NCI-H345 (cell line): ENCODE measurements at places on chromosomes 13 and 19.
A peak's percentile ranks its signal among the peaks of the same experiment; 100 is the strongest.

- no peak for DNase-seq
Observed at GRCh38 chr13:27678306-27679040, 56.8 kb downstream of the POLR1D start.

DNA sequence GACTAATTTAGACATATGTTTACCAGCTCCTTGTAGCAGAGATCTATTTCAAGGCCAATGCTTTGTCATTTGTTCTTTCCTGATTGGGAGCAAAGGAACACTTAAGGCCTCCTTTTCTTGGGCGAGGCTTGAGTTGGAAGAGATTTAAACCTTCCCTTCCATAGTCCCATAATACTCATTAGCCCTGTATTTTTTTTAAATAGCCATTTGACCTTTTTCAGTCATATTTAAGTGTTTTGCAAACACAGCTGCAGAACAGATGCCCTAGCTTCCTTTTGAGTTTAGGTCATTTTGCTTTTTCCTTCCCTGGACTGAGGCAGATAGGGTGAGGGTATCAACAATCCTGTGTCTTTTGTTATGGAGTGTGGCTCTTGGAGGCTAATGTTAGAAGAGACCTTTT lies 198.3 kb downstream of the NBEA start:
- DNase-seq = no peak

DNA sequence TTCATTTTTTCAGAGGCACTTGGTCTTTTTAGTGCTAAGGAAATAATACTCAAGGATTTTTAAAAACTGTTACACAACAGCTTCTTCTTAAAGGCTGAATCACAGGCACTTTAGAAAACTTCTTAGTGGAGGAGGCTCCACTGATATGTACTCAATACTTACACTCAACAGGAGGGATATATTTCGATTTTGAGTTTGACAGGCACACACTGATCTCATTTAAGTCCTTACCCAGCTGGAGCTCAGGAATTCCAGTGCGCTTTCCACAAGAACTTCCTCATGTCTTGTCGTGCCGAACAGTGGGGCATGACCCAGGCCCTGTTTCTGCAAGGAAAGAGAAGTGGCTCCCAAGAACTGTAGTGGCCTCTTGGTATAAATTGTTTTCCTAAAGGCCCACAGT lies 103.8 kb downstream of the RGCC start:
- no peak for DNase-seq

DNA sequence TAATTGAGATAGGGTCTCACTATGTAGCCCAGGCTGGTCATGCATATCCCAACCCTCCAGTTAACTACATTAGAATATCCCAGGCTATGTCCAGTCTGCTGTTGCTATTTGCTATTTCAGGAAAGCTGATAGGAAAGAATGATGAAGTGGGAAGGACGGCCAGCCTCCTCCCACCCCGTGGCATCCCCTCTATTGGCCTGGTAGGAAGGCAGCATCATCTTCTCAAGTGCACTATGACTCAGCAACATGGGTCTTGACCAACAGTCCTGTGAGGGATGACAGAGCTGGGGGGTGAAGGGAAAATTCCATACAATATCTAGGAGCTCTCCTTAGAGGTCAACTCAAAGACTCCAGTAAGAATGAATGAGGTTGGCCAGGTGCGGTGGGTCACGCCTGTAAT lies 48.0 kb upstream of the ABCC4 start:
- no peak for DNase-seq

- no peak for DNase-seq
Observed at GRCh38 chr13:33445024-33445423, 159.5 kb upstream of the STARD13 start.

DNA sequence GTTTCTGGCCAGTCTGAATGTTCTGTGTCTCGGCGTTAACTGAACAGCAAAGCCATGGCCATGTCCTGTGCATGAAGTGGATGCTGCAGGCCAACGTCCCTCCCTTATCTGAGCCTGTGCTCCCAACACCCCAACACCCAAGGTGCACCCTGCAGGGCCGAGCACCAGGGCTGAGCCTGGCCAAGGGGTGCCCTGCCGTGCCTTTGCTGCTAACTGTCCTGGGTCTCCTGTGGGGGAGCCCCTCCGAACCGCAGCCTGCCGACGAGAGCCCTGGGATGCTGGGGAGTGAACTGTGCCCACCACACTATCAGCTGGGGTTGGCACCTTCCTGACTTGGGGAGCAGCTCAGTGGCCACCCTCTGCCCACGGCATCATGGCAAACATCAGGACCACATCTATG lies 17.6 kb downstream of the GPX4 start:
- DNase-seq = no peak

DNA sequence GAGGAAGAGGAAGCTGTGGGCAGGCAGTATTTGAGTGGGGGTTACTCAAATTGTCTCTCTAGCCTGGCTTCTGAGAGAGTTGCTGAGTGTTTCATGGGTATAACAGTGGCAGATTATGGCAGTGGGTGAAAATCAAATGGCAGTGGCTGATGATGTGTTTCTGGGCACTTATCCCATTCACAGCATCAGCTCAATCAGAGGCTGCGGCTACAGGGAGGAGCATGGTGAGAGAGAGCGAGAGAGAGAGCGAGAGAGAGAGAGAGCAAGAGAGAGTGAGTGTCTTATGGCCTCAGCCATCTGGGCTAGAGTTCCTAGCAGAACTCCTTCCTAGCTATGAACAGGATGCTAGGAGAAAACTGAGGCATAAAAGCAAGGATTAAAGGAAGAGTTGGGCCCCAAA lies 178.9 kb downstream of the OLFM4 start:
- DNase-seq = no peak

DNA sequence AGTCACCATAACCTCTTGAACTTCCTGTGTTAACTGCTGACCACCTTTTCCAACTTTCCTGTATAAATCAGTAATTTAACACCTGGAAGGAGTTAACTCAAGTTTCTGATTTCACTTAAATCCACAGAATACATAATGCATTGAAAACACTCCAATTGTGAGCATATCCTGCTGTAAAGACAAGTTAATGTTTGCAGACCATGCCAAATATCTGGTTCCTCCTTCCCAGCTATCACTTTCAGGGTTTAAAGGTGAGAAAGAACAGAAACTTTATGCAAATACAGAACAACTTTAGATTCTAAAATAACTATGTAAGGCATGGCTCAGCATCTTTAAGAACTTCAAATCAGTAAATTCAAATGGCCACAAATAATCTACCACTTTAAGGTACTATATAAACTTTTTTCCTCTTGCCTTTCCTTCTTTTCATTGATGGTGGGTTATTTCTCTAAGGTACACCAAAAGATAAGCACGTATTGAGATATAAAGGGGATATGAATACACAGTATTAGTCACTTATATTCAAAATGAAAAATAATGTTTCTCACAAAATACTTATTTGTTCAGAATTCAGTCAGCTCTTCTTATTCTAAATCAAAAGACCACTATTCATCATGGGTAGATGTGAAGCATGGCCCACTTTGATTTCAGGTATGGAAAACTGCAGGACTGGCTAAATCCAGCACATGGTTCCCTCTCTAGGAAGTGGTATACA lies 6.6 kb upstream of the TPTE2 start:
- no peak for DNase-seq

GRCh38 chr19:53328967-53329366 lies 4.6 kb upstream of the ZNF845 start:
- DNase-seq = no peak

- DNase-seq = no peak
Observed at GRCh38 chr13:29791508-29791907, 58.9 kb downstream of the UBL3 start.

- DNase-seq = no peak
Observed at GRCh38 chr13:60850526-60850925, 453.5 kb downstream of the TDRD3 start.

DNA sequence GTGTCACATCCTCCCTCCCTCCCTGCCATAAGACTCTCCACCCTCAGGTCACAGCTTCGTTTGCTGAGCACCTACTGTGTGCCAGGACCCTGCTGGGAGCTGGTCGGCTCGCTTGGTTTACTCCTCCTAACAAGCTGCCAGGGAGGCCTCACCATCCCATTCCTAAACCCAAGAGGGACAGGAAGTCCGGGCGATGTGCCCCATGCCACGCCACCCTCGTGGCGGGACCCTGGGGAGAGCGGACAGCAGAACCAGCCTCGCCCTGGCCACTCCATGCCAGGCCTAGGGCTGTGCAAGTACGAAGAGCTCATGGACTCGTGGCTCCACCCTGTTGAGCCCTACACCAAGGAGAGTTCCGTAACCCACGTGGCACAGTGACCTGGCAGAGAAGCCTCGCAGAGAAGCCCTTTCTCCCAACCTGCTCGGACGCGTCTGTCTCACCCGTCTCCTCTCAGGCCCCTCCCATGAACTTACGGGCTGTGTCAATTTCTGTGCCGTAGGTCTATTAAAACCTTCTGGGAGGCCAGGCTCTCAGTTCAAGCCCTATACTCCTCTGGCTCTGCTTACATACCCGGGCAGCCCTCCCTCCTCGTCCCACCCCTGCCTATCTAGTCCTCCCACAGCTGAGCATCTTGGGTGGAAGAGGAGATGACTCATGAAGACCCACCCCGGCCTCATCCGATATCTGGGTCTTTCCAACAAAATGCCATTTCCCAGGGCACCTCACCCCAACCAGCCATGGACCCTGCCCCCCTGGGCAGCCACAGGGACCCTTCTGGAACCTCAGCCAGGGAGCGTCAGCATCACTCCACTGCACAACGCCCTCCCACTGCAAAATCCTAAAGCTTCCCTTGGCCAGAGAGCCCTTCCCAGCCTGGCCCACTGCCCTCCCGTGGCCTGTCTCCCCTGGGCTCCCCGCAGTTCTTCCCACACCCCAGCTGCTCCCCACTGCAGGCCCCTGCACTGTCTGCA lies 2.6 kb downstream of the UBXN6 start:
- no peak for DNase-seq

DNA sequence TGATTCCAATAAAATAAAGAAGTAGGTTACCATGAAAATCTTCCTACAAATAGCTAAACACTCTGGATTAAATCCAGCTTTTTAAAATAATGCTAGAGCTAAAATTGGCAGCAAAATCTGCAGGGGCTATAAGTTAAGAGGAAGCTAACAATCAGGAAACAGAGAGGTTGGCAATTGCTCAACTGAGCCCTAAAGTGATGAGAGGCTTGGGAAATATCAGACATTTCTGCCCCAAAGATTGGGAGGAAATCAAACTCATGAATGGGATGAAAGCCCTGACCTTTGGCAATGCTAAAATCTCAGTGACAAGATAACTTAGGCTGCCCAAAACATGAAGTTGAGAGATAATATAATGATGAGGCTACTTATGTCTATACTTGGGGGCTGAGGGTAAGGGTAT lies 1437.9 kb downstream of the EFNB2 start:
- no peak for DNase-seq

- peak; percentile 44 for DNase-seq
Observed at GRCh38 chr19:10718205-10719196, 622 bp downstream of the DNM2 start.

DNA sequence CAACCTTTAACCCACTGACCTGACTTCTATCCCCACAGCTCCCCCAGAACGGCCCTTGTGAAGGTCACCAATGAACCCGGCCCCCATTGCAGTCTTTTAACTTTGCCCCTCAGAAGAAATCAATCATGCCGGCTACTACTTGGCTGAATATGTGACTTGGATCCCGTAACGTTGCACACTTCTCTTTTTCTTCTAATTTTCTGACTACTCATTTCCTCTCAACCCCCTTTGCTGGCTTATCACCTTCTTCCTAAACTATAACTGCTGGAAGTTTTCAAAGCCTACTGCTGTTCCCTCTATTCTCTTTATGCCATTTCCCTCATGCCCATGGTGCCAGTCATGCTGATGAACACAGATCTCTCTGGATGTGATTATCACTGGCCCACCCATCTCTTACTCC lies 367.6 kb downstream of the DNAJC15 start:
- no peak for DNase-seq

GRCh38 chr13:94254737-94255136 lies 224.7 kb downstream of the DCT start:
- no peak for DNase-seq

- DNase-seq = no peak
Observed at GRCh38 chr19:18021121-18021755, 13.3 kb downstream of the ARRDC2 start.

DNA sequence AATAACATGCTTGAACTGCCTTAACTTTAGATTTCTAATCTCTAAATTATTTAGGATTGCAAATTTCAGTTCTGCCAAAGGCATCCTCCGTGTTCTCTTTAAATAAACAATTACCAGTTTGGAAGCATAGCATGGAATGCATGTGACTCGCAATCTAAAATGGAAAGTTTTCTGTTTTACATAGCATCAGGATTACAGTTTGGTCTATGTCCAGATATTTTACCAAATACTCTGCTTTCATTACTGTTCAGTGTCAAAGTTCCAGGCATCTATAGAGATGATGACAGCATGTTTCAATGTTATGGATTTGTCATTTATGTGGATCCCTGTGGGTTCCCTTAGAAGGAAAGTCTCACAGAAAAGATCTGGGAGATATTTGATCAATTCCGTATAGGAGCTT lies 16.8 kb downstream of the FLT1 start:
- DNase-seq = no peak

DNA sequence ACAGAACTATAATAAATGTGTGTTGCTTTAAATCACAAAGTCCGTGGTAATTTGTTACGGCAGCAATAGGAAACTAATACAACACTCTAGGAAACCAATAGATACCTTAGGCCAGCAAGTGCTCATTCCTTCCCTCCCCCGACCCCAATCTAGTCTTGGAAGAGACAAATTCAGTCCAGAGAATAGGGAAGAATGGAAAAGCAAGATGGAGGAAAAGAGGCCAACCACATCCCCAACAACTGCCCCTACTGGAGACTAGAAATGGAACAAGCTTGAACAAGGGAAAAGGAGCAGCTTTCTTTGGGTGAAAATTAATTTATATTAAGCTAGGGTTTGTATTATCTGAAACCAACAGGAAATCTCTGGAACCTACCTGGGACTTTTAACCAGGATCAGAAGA lies 54.4 kb downstream of the DIAPH3 start:
- DNase-seq = no peak

DNA sequence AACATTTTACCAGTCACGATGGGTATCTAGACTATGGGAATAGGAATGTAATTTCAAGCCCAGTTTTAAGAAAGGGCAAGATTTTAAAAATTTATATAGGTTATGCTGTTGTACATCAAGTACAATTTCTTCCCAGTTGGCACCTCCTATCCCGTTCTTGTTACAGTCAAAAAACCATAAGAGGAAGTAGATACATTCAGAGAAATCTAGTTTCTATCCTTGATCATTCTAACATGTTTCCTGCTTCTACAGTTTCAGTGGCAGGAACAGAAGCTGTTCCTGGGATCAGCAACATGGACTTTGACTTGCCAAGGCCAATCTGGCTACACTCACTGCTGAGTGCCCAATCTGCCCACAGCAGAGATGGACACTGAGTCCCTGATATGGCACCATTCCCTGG lies 14.7 kb upstream of the FPR3 start:
- no peak for DNase-seq

DNA sequence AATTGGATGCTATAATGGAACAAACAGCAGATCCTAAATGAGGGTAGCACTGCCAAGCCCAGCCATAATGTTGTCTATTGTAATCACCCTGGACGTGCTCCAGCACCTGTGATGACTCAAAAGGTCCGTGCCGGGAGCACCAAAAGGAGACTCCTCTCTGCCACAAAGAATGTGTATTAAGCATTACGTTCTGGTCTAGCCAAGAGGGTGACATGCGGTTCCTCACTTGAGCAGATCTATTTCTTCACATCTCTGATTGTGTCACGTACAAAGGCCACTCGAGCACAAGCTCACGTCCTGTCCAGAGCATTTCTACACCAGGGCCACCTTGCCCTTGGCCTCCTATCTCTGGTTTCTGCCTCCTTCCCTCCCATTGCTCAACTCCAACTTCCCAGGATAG lies 219.9 kb upstream of the IRS2 start:
- peak; percentile 21 for DNase-seq

- no peak for DNase-seq
Observed at GRCh38 chr13:110257408-110257807, 49.5 kb downstream of the COL4A1 start.
